ENCODE measurements at places on chromosomes 7 and 10.

GRCh38 chr7:27277628-27278027, 35.0 kb downstream of the EVX1 start:
- peak; percentile 58 for DNase-seq

DNA sequence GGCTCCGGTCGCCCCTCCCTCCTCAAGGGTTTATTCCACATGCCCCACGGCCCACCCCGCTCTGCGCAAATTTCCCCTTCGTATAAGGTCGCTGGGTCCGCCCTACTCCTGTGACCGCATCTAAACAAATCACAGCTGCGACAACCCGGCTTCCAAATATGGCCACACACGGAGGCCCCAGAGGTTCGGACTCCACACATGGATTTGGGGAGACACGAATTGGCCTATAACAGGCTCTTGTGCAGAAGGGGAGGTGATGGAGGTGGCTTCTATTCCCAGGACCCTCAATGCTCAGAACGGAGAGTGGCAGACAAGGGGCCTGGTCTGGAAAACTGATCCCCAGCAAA, 90.1 kb downstream of the FOXL3 start:
- DNase-seq = peak; percentile 36

GRCh38 chr7:50531928-50532327, 33.3 kb downstream of the DDC start:
- no peak for DNase-seq

DNA sequence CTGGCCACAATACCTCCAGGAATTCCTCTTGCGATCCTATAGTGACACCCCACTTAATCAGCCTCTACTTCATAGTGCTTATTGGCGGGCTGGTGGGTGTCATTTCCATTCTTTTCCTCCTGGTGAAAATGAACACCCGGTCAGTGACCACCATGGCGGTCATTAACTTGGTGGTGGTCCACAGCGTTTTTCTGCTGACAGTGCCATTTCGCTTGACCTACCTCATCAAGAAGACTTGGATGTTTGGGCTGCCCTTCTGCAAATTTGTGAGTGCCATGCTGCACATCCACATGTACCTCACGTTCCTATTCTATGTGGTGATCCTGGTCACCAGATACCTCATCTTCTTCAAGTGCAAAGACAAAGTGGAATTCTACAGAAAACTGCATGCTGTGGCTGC, 56.8 kb downstream of the GPR141 start:
- no peak for DNase-seq

DNA sequence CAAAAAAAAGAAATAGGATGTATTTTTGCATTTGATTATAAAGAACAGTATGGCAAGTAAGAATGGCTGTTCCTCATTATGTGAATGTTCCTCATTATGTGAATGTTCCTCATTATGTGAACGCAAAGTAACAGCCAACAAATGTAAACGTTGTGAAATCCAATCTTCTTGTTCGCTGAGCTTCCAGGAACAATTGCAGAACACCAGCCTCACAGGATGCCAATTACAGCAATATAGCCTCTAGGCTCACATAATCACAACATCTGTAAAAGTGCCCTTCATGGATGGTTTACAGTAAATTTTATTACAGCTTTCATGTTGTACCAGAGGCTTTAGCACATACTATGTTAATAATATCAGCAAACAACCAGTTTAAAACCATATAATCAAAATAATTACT, 71.6 kb downstream of the THSD7A start:
- peak; percentile 19 for DNase-seq

GRCh38 chr10:131311661-131312477, at the start of gene TCERG1L:
Gene TCERG1L, minus strand, starts transcription at chr10:131311721. Its CDS starts 86 bp downstream, at chr10:131311635.
- peak; percentile 79 for DNase-seq

DNA sequence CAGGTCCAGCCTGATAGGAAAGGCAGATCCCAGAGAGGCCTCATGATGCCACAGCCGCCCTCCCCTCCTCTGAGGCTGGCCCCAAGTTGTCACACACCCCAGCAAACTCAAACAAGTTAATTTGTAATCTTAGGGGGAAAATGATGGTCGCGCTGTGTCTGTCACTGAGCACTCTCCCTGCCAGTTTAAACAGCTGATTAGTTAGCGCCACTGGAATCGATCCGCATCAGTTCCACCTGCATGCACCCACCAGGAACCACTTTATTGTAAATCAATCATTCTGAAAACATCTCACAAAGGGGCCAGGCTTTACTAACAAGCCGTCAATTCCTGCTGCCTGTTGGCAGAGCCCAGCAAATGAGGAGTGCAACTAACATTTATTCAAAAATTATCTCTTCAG, 870.9 kb downstream of the KCNMA1 start:
- DNase-seq = no peak

GRCh38 chr7:80017101-80017698, 117.4 kb upstream of the GNAI1 start:
- DNase-seq = no peak

DNA sequence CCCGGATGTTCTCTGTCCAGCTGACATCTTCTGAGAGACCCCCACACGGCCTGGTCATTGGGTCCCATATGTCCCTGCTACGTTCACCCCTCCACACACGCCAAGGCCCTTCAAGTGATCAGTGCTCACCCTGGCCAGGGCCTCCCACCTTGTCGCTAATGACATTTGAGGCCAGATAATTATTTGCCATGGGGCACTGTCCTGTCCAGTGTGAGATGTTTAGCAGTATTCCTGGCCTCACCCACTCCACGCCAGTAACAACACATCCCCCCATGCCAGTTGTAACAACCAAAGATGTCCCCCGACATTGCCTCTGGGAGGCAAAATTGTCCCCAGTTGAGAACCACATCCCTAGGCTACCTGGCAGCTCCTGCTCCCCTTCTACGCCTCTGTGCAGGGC, 49.9 kb upstream of the NANOS1 start:
- DNase-seq = no peak
